Posterior vena cava (tissue), 2 donors: ENCODE measurements at places on chromosomes 4 and X. TPM values are rescaled to one million over a fixed set of nuclear protein-coding genes. Genes with fewer than 3 reads are reported as not detected.

The IL2 gene
- not detected for total RNA-seq

The PRKG2 gene
- 2.2 TPM for total RNA-seq

The FRAS1 gene
- total RNA-seq, result 8.1 TPM

The PPM1K gene
- total RNA-seq, result 31.6 TPM

The SEL1L3 gene
- total RNA-seq, result 9.5 TPM

The CXCL11 gene
- not detected for total RNA-seq

The GAB3 gene
- total RNA-seq, result 6.6 TPM

The SRPK3 gene
- 9.8 TPM for total RNA-seq

The ARAP2 gene
- 10.1 TPM for total RNA-seq

The PAGE1 gene
- not detected for total RNA-seq

The MCUB gene
- 17.4 TPM for total RNA-seq

The PPP1R3F gene
- 5.2 TPM for total RNA-seq

The MAGEC2 gene
- not detected for total RNA-seq

The CNOT6L gene
- 40.0 TPM for total RNA-seq

The DKK2 gene
- total RNA-seq, result 1.1 TPM

The HAND2 gene
- total RNA-seq, result 1.1 TPM

- peak; percentile 48 for DNase-seq
Measured at GRCh38 chr4:9924750-9925149, 96.5 kb downstream of the SLC2A9 start.

- DNase-seq, result no peak
Measured at GRCh38 chr4:13523591-13524503, 20.5 kb downstream of the NKX3-2 start.

GRCh38 chrX:33906971-33907370 lies 225.1 kb downstream of the FAM47A start:
- DNase-seq, result no peak

GRCh38 chr4:109752525-109752924 lies 22.7 kb upstream of the PLA2G12A start:
- no peak for DNase-seq

GRCh38 chr4:110793890-110794554 lies 171.1 kb upstream of the PITX2 start:
- no peak for DNase-seq

- DNase-seq, result no peak
Measured at GRCh38 chr4:47590325-47590724, 105.2 kb downstream of the ATP10D start.

DNA sequence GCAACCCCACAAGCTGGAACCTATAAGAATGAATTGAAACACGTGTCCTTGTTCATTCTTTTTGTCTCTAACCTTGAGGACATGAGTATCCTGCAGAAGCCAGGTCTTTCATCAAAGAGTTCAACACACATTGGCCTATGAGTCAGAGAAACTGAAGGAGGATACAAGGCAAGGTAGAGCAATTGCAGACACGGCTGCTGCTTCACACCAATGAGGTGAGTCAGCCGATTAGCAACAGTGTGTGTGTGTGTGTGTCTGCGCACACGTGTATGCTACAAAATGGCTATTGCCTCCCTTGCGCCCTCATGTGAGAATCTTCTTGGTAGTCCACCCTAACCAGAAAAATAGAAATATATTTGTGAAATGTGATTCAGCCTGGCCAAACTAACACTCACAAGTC lies 1477.7 kb upstream of the IGFBP7 start:
- DNase-seq, result no peak

DNA sequence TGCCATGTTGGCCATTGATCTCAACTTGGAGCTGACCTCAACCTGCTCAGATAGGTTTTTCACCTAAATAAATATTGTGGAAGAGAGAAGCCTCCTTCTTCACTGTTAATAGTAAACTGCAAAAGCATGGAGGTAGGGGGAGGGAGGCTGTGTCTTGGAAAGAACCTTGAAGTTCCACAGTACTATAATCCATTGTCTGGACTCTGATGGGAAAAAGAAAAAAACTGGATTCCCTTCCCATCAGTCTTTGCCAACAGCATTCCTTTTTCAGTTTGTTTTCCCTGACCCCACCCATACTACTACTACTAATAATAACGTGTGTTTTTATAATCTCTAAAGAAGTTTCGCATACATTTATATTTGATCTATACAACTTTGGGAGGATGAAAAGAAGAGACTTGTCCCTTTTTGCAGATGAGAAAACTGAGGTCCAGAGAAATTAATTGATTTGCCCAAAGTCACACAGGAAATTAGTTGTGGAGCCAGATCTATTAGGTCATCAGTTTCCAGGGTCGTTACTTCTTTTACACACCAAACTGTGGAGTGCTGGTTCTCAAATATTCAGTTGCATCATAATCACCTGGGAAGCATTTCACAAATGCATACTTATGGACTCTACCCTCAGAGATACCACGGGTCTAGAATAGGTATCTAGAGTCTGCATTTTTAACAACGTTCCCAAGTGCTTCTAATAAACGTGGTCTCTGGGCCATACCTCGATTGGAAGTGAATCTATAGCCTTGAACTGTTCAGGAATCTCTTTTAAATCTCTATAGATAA lies 59.1 kb downstream of the LUZP4 start:
- no peak for DNase-seq

GRCh38 chrX:18797141-18797540 lies 89.7 kb downstream of the PPEF1 start:
- DNase-seq, result no peak

DNA sequence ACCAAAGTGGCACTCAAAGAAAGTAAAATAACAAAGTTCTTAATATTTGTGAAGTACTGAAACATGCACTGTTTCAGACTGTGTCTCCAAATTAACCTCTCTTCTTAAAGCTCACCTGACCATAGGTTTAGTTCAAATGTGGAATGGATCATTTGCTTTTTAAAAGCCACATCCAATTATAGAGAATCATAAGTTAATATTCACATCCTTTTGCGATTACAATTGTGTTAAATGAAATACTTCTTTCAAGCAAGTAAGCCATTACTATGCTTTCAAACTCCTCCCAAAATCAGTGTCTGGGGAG lies 95.3 kb upstream of the PTPN13 start:
- DNase-seq, result no peak

DNA sequence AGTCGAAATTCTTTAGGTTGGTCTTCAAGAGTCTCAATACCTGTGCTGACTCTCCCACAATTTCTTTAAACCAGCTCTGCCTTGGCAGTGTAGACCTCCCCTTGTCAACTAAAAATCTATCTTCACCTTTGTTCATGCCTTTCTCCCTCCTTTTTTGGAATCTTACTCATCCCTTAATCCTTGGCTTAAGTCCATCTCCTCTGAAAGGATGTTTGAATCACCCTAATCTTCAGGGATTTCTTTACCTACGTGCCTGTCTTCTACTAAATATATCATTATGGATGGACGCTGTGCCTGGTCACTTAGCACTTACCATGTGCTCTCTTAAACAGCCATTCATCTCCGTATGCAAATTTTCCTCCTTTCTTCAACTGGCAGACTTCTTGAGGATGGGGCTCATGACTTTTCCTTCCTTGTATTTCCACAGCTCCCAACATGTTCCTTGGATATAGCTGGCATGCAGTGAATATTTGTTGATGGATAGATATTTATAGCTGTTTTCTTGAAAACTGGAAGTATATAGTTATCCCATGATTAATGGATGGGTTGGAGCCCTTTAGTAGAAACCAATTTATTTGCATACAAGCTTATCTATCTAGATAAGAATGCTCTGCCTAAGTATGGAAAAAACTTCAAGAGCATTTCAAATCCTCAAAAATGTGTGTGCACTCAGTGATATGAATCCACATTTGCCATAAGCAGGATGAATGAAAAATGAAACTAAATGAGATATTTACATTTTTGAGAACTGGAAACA lies 166.6 kb downstream of the SPRY1 start:
- DNase-seq, result no peak

GRCh38 chrX:155056877-155057792 lies 13.8 kb downstream of the CMC4 start:
- peak; percentile 85 for DNase-seq

DNA sequence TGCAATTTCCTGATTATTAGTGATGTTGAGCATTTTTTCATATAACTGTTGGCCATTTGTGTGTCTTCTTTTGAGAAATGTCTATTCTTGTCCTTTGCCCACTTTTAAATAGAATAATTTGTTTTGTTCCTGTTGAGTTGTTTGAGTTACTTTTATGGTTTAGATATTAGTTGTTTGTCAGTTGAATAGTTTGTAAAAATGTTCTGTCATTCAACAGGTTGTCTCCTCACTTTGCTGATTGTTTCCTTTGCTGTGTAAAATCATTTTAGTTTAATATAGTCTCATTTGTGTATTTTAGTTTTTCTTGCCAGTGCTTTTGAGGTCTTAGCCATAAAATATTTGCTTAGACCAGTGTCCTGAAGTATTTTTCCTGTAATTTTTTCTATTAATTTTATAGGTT lies 181.8 kb upstream of the GLRA2 start:
- no peak for DNase-seq

DNA sequence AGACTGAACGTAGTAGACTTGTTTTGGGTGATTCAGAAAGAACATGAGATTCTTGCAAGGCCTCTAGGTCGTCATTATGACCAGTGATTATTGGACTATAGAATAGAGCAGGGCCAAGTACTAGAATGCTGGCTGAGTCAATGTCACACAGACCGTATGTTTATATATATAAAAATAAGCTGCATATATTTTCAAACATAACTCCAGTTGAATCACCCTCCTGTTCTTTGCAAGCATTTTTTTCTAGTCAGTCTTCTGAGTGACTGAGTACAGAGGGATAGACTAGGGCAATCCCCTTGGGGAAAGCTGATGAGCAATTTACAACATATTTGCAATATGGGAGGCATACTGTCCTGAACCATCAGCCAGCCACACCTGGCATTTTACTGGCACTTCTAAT lies 48.4 kb upstream of the PRPS1 start:
- DNase-seq, result no peak

- no peak for DNase-seq
Measured at GRCh38 chrX:13167481-13168231, 123.2 kb upstream of the FAM9C start.

DNA sequence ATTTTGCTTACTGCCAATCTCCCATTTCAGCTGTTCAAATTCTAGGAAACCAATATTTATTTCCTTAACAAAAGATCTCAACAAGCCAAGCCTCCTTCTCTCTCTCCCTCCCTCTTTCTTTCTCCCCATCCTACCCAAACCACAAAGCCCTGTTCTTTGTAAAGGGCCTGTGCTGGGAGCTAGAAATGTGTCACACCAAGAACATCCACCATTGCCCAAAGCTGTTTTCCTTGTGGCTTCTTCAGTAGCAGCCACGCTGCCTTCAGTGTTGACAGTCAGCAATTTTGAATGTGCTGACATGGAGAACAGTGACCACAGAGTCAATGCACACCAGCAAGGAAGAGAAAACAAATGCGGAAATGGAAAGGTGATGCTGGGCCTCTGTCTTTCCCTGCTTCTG lies 203.0 kb downstream of the MAML3 start:
- DNase-seq, result no peak

DNA sequence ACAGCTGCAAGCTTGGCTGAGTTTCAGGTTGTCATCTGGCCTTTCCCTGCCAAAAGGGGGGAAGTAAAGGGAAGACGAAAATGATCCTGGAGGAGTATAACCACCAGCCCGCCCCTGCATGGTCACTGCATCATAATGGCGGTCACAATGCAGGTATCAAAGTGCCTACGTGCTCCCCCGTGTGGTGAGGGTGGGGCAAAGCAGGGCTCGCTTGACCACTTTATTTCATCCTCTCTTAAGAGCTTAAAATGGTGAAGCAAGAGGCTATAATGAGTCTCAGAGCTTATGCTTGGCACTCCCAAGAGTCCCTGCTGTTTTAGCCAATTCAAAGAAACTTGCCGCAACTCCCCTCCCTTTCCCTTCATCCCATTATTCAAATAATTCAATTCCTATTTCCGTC lies 105.6 kb downstream of the APOOL start:
- DNase-seq, result peak; percentile 51

DNA sequence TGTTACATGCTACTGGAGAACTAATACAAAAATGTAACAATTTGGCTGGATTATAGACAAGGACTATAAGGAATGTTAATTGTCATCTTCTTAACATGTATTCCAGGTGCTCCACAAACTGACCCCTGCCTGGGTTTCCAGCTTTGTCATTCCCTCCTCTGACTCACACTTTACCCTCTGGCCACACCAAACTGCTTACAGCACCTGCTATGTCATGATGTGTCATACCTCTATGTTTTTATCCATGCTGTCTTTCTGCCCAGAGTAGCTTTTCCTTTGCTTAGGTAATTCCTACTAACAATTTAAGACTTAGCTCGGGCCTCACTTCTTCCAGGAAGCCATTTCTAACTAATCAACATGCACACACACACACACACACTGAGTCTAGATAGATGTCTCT lies 14.0 kb upstream of the SHROOM4 start:
- no peak for DNase-seq

- DNase-seq, result no peak
Measured at GRCh38 chr4:75849461-75849860, 52.8 kb downstream of the PPEF2 start.
